ENCODE measurements at places on chromosomes 2 and 18. TPM values are rescaled to one million over a fixed set of nuclear protein-coding genes. Genes with fewer than 3 reads are reported as not detected.

Gene EN1
- total RNA-seq, result not detected

Gene MC5R
- not detected for total RNA-seq

Gene ZNF236
- 6.1 TPM for total RNA-seq

Gene PSD4
- 0.19 TPM for total RNA-seq

Gene IL36A
- total RNA-seq, result not detected

Gene SLC40A1
- 22.6 TPM for total RNA-seq

Gene MOCOS
- 2.9 TPM for total RNA-seq

Gene DRC1
- total RNA-seq, result not detected

Gene SLC5A7
- total RNA-seq, result not detected

Gene CYP1B1
- total RNA-seq, result 37.8 TPM

Gene STARD6
- total RNA-seq, result 0.53 TPM

Gene HAAO
- total RNA-seq, result 0.53 TPM

Gene MOGAT1
- total RNA-seq, result not detected

Gene TRIM43
- not detected for total RNA-seq

Gene PDCD1
- not detected for total RNA-seq

Gene DNAH7
- 1.2 TPM for total RNA-seq

Gene ERMN
- under 0.01 TPM for total RNA-seq

Gene FAP
- total RNA-seq, result 91.9 TPM

Gene AFF3
- total RNA-seq, result under 0.01 TPM

Gene ERICH2
- total RNA-seq, result not detected

Gene DYNAP
- total RNA-seq, result not detected

Gene WDR35
- 15.6 TPM for total RNA-seq

Gene PASK
- 3.7 TPM for total RNA-seq

Gene CNGA3
- total RNA-seq, result 0.13 TPM

Gene POTEC
- total RNA-seq, result not detected

Gene GPR39
- total RNA-seq, result 7.5 TPM

Gene ARHGAP15
- total RNA-seq, result not detected

Gene IL36B
- not detected for total RNA-seq

Gene CRYGB
- total RNA-seq, result not detected

Gene AQP12B
- total RNA-seq, result not detected

Gene HOXD13
- not detected for total RNA-seq

Gene SERPINB4
- not detected for total RNA-seq

Gene CAPN14
- 0.12 TPM for total RNA-seq

Gene MROH2A
- total RNA-seq, result not detected

Gene GREB1
- 0.12 TPM for total RNA-seq

Gene ELOA2
- total RNA-seq, result not detected

Gene RNASEH1
- 45.0 TPM for total RNA-seq

Gene AOX1
- 23.0 TPM for total RNA-seq

Gene TUBA3E
- not detected for total RNA-seq

Gene VIT
- total RNA-seq, result 0.12 TPM

Gene MALL
- total RNA-seq, result 44.5 TPM

Gene SCYGR3
- not detected for total RNA-seq

Gene GNLY
- not detected for total RNA-seq

Gene CRYGC
- not detected for total RNA-seq

Gene GPD2
- total RNA-seq, result 43.6 TPM

Gene PAX8
- 0.13 TPM for total RNA-seq

Gene RAB6C
- total RNA-seq, result under 0.01 TPM

Gene IL37
- total RNA-seq, result not detected

Gene PREB
- 40.1 TPM for total RNA-seq

Gene REG3A
- total RNA-seq, result not detected

Gene ARHGAP25
- 0.50 TPM for total RNA-seq

Data from aortic smooth muscle cell (primary cell).